Heart left ventricle (tissue), 16 donors: ENCODE measurements at places on chromosomes 13 and 19. TPM values are rescaled to one million over a fixed set of nuclear protein-coding genes. Genes with fewer than 3 reads are reported as not detected.

DNA sequence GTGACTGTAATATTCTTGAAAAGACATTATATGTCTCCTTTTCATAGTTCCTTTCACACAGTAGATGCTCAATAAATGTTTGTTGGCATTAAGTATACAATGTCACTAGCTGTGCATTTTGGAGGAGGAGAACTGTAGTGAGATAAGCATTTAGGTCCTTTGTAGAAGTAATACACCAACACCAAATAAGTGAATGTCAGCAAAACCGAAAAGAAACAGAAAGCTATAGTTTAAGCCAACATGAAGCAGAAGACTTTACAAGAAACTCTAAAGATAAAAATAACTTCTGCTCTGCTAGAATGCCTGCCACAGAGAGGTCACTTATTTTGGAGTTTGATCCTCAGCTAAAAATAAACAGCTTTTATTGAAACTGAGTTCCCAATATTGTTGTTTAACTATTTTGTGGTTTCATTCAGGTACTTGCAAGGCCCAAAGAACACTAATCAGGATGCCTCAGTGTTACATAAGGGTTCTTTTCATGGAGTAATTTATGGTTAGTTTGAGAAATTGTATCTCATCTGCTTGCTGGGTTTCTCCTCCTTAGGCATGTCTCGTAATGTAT, 86.2 kb downstream of the STARD13 start:
- DNase-seq: no peak

DNA sequence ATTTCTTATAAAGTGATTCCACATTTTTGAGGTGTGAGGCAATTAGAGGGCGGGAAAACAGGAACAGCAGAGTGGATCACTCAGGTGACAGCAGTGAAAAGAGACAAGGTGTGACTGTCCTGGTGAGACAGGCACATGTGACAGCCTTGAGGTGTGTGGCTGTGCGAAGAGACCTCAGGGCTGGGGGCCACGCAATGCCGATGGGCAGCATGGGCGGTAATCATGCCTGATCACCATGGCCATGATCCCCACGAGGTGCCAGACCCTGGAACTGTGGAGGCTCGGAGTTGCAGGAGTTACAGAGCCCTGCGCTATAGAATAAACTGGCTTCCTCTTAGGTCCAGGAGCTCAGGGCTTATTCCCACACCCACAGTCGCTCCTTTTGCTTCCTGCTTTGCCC, 2.0 kb downstream of the SPACA6 start:
- DNase-seq: no peak

Gene BORA
- total RNA-seq: 4.0 TPM

Gene UBE2L5
- total RNA-seq: not detected

GRCh38 chr13:46386392-46387063, 524 bp downstream of the RUBCNL start:
- DNase-seq: no peak

Gene FFAR3
- total RNA-seq: not detected

DNA sequence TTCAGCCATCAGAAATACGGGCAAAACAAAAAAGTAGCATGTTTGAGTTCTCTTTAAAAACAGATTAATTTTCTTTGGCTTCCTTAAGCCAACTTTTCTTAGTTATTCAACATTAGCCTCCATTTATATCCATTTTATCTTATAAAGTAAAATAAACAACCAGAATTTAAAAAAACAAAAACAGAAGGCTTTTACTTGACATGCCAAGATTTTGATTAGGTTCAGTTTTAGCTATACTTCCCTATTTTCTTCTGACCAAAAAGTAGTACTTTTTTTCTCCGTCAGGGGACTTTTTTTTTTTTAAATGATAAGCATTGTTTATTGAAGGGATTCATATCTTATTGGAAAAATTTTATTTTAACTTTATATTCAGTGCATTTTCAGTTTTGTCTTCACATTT, 18.1 kb downstream of the RNASEH2B start:
- no peak for DNase-seq

Gene SIGLECL1
- total RNA-seq: not detected

GRCh38 chr13:27644302-27644701, 22.6 kb downstream of the POLR1D start:
- DNase-seq: no peak

DNA sequence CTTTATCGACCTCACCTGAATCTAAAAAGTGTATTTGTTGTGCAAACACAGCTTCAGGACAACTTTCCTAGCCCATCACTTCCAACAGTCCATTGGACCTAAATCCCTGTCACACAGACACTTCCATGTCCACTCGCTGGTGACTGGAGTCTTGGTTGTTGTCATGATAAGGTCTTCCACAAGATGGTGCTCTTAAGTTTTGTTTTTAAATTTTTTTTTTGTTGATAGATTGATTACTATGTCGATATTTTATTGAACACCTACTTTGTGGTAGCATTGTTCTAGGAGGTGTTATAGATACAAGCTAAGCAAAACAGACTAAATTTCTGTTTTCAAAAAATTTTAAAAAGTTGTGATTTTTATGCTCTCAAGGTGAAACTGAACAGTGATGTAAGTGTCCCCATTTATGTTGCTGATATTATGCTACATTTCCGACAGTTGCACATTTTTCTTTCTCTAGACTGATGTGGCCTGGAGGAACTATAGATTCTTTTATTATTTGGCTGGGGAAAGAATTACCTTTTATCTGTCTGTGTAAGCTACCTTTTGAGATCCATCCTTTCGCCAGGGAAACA, 8.1 kb upstream of the ERICH6B start:
- DNase-seq: no peak

Gene COLGALT1
- total RNA-seq: 49.5 TPM

GRCh38 chr13:30619731-30620130, 2.0 kb downstream of the USPL1 start:
- DNase-seq: no peak
